Stimulated activated CD8-positive, alpha-beta memory T cell treated with anti-CD3 and anti-CD28 coated beads, Interleukin-4, amount 100 ng/mL, for 1 hour (primary cell): ENCODE measurements at places on chromosomes 2 and 18.

GRCh38 chr2:48107326-48107925 is 201.1 kb upstream of the FBXO11 start:
- DNase-seq: no peak

- DNase-seq: no peak
Observed at GRCh38 chr18:39105104-39105503, 1539.5 kb upstream of the CELF4 start.

- DNase-seq: no peak
Observed at GRCh38 chr2:238425979-238426567, 654 bp upstream of the ASB1 start.

GRCh38 chr2:173053043-173053699 is 22.5 kb upstream of the MAP3K20 start:
- no peak for DNase-seq

- DNase-seq: no peak
Observed at GRCh38 chr2:149103081-149103620, 64.7 kb downstream of the LYPD6B start.

GRCh38 chr18:40360558-40360957 is 1594.5 kb upstream of the PIK3C3 start:
- no peak for DNase-seq

- no peak for DNase-seq
Observed at GRCh38 chr2:30914456-30914855, 107.2 kb upstream of the CAPN13 start.

GRCh38 chr2:26243470-26244308 is 743 bp downstream of the HADHA start:
- no peak for DNase-seq

DNA sequence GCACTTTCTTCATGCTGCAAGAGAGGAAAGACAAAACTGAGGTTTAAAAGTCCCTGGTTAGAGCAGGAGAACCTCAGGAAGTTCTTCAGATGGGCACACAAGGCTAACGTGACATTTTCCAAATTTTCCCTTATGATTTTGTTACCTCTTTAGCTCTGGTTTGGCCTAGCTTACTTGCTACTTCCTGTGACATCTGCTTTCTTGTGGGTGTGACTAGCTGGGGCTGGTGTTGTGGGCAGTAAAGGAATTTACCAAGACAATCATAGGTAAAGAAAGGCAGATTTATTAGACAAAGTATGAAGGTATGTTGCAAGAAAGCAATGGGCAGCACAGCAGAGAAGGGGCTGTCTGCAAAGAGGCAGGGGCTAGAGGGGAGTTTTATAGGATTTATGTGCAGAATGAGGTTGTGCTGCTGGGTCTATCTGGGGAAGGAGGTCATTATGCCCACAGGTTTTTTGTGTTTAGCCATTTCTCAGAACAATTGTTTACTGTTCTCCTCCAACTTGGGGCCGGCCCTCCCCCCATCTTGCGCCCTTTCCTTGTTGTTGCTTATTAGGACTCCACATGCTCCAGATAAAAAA is 6.7 kb upstream of the TNP1 start:
- DNase-seq: no peak
